Activated CD4-positive, alpha-beta T cell treated with anti-CD3 and anti-CD28 coated beads, Interleukin-2, Interleukin-6, amounts not matched to agents 100 ng/mL and 50 ng/mL, durations not matched to agents 16 hours and 8 hours (primary cell): ENCODE measurements at places on chromosomes 16 and 17.

DNA sequence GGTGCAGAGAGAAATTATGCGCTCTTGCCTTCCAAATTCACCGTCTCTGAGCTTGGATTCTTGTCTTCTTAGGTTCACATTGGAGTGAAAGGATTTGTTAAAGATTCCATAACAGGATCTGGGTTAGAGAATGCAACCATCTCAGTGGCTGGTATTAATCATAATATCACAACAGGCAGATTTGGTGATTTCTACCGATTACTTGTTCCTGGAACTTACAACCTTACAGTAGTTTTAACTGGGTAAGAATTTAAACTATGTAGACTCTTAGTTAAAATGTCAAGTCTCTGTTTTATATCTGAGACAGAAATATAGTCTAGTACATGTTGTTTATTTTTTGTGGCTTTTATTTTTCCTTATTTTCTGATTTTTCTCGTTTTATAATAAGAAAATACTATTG is 42.9 kb downstream of the CPD start:
- DNase-seq = no peak

DNA sequence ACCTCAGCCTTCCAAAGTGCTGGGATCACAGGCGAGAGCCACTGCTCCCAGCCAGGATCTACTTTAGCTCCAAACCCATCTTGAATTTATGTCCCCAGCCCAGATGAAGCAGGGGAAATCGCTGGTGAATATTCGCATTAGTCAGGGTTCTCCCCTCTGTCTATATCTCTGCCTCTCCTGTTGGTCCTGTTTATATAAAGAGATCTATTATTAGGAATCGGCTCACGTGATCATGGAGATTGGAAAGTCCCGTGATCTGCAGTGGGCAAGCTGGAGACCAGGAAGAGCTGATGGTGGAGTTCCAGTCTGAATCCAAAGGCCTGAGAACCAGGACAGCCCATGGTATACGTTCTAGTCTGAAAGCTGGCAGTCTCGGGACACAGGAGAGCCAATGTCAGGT is 382.8 kb downstream of the SEC14L1 start:
- DNase-seq = no peak

- DNase-seq = no peak
Measured at GRCh38 chr17:75263055-75263454, 1.4 kb downstream of the MRPS7 start.

- DNase-seq = no peak
Measured at GRCh38 chr16:49483251-49483650, 109.6 kb downstream of the C16orf78 start.

DNA sequence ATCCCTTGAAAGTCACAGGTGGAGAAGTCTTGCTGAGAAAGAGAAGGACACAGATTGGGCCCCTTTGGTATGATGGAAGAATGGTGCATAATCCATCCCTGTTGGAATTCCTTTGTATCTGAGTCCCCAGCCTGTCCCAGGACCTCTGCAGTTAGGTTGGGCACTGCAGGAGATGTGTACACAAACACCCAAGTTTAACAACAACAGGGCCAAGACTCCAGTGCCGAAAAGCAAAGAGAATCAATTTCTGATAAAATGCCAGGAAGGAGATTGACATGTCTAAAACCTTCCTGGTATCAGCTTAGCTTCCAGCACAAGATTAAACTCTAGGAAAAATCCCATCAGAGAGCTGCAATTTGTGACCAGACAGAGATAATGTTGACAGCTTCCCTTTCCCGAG is 32.9 kb downstream of the KATNIP start:
- DNase-seq = no peak

GRCh38 chr16:7268182-7268581 is 64.5 kb upstream of the RBFOX1 start:
- peak; percentile 30 for DNase-seq
